ENCODE measurements at places on chromosomes 7 and 10.

- DNase-seq, result no peak
Observed at GRCh38 chr10:70403483-70404035, 386 bp upstream of the EIF4EBP2 start.

DNA sequence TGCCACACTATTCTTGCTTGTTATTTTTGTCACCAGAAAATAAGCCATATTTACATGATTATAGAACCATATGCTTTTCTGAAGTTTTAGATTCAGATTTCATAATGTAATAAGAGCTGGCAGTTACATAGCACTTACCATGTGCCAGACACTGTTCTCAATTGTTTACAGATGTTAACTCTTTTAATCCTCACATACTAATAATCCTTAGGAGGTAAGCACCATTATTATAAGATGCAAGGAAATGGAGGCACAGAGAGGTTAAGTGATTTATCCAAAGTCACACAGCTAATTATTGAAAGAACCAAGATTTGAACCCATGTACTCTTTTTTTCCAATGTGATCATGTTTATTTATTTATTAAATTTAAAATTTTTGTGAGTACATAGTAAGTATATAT lies 57.2 kb downstream of the CREB5 start:
- no peak for DNase-seq

- DNase-seq, result no peak
Observed at GRCh38 chr7:126541406-126541805, 711.3 kb downstream of the GRM8 start.

- DNase-seq, result no peak
Observed at GRCh38 chr10:124010024-124010423, 83.4 kb downstream of the CHST15 start.

GRCh38 chr7:7911369-7912123 lies 57.0 kb upstream of the GLCCI1 start:
- DNase-seq, result no peak

GRCh38 chr7:27329909-27330308 lies 87.3 kb downstream of the EVX1 start:
- DNase-seq, result no peak

DNA sequence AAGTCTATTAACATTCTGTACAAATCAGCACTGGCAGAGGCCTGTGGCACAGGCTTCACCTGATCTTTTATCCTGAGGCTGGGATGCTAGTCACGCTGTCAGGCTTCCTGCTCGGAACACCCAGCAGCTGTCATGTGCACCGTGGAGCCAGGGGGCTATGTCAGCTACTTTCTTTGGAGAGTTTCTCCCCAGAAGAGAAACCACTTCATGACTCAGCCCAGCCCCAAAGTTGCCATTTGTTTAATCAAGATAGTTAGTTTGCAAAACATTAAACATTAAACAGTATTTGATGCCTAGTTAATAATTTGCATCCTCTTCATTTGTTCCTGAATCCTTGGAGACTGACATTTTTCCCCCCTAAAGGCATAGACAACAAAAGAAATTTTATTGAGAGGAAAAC lies at the start of gene HABP2:
Gene HABP2 (plus strand): TSS at position 353 of the 400 bp plus-strand sequence. CDS start 69 bp downstream, outside the sequence.
- no peak for DNase-seq

- no peak for DNase-seq
Observed at GRCh38 chr10:34635111-34635510, 180.0 kb downstream of the PARD3 start.

DNA sequence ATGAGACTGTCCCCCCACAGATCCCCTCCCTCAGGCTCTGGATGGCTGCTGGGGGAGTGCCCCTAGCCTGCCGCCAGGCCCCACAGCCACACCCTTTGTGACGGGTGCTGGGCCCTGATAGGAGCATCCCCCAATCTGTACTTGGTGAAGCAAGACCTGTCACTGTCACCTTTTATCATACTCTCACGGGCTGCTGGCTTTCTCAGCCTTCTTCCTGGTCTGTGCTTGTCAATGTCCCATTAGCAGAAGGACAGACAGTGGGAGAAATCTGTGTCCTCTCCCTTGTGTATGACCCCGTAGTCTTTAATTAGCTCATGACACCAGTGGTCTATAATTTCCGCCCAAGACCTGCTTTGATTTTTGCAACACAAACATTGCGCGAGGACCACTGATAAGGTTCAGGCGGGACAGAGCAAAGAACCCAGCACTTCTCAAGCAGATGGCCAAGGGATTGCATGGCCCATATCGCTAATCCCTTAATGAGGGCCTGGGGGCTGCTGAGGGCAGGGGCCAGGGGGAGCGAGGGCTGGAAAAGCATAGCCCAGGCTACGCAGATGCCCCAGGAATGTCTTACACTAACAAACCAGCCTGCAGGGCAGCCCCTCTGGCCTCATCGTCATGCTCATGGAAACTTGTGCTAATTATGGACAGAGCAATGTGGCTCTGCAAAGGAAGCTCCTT lies 127.8 kb downstream of the PTPN20 start:
- DNase-seq, result no peak

DNA sequence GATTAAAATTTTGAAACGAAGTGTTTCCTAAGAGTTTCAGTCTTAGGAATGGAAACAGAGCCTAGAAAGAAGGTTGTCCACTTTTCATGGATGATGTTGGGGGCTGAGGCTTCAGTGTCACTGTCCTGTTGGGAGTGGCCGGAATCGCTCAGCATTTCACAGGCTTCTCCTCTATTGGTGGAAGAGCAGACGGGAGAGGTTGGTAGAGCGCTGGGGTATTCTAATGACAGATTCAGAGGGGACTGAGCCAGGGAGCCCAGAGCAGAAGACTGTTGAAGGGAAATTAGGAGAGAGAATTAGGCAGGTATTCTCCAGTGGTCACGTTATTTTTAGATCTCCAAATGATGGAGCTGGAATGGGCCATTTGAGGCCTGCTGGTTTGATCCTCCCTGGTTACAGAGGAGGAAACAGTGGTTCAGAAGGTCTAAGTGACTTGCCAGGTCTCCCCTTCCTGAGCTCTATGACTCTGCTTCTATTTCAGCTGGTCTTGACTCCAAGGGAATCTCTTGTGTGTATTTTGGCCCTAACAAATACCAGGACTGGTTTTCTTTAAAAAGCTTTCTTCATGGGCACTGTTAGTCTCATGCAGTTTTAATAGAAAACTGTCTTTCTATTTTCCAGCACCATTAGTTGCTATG lies 35.7 kb upstream of the EEPD1 start:
- DNase-seq, result no peak

- no peak for DNase-seq
Observed at GRCh38 chr10:12941966-12942365, 59.5 kb downstream of the CCDC3 start.

DNA sequence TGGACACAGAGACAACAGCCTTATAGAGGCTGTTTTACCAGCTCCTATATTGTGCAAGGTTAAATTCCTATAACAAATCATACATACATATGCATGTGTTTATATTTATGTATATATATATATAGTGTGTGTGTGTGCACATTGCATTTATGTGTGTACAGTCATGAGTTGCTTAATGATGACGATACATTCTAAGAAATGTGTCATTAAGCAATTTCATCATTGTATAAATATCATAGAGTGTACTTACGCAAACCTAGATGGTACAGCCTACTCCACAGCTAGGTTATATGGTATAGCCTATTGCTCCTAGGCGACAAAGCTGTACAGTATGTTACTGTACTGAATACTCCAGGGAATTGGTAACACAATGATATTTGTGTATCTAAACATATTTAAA lies 30.1 kb upstream of the TNKS2 start:
- no peak for DNase-seq

DNA sequence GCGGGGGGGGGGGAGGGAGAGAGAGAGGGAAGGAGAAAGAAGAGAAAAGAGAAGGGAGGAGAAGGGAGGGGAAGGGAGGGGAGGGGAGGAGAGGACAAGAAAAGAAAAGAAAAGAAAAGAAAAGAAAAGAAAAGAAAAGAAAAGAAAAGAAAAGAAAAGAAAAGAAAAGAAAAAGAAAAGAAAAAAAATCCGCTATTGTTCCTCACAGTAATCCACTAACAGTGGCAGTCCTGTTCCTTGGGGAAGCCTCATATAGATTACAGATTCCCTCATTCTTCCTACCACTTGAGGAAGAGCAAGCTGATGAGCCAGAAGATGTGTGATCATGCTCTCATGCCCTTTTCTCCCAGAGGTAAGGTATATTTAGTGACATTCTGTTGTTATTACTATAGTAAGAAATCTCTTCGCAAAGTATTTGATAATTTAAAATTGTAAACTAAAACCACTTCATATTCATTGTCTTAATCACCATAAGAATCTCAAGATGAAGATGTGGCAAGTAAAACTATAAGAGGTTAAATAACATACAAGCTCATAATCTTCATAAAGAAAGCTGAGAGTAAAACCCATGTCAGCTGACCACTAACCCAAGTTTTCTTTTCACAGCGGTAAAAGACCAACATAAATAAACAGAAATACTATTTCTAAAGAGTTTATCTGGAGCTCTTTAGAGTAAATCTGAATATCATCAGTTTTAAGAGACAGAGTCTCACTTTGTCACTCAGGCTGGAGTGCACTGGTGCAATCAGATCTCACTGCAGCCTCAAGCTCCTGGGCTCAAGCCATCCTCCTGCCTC lies 128.1 kb downstream of the JMJD1C start:
- no peak for DNase-seq

DNA sequence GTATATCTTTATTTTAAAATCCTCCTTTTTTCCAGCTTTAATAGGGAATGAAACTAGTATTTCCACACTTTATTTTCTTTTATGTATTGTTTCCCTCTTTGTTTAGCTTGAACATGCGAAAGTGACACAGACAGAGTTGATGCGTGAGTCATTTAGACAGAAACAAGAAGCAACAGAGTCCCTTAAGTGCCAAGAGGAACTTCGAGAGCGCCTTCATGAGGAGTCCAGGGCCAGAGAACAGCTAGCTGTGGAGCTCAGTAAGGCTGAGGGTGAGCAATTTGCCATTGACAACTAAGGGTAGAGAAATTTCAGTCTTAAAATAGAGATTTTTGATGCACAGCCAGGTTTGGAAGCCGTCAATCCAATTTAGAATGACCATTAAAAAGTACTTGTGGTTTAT lies 73.1 kb downstream of the CYP51A1 start:
- no peak for DNase-seq

DNA sequence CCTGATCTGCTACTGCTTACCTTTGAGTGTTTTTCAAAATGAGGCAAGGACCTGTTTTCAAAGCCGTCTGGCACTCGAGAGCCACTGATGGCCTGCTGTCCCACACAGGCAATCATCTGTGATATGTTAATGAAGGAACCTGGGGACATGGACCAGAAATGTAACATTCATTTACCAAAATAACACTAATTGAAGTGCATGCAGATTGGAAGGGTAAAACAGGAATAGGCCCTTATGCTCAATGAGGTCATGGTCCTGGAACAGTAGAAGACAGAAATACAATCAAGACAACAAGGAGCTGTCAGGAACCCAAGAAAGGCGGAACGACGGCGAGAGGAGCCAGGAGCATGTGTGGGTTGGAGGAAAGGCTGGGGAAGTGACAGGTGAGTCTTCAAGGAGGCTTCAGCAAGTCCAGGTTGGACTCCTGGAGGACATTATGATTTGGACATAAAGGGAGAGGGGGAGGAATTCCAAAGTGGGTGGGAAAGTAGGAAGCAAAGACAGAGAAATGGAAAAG lies 28.3 kb downstream of the POLR3A start:
- DNase-seq, result no peak

GRCh38 chr7:102208826-102209225 lies 77.8 kb upstream of the SH2B2 start:
- DNase-seq, result no peak

DNA sequence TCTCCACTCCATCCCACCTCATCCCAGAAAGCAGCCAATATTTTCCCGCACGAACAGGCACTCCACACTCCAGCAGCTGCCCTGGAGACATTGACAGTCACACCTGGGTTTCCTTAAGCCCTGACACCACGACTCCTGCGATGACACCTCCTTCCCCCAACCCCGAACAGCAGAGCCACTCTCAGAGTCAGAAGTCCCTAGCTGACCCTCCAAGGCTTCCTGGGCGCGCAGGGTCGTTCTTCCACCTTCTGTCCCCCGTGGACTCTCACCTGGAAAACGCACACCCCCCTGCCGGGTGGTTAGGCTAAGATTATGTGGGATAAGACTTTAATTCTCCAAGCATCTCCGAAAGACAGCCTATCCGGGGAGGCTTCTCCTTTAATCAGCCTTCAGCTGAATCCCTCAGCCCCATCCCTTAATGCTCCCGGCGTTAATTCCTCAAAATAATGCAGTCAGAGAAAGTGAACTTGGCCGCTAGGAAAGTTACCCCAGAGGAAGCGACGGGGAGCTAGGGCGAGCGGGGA lies 1.1 kb downstream of the DENND11 start:
- no peak for DNase-seq

- no peak for DNase-seq
Observed at GRCh38 chr7:151133986-151134742, 33.3 kb downstream of the GBX1 start.

DNA sequence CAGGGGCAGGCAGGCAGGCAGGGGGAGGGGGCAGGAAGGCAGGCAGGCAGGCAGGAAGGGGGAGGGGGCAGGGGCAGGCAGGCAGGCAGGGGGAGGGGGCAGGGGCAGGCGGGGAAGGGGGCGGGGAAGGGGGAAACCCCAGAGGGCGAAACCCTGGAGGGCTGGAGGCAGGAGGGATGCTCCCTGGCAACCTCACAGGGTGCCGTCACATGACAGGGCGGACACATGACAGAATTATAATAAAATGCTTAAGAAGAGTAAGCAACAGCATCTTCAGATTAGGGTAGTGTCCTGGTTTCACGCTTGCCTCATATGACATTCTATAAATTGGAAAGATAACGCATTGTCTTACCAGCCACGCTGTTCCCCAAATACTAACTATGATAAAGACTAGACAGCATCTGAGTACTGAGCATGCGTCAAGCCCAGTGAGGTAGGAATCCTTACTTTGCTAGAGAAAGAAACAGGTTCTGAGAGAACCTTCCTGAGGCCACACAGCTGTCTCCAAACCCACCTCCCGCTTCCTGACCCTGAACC lies 131.6 kb downstream of the DIP2C start:
- DNase-seq, result no peak

GRCh38 chr7:74475243-74475986 lies 21.7 kb downstream of the GTF2IRD1 start:
- no peak for DNase-seq

GRCh38 chr10:46528675-46529615 lies 27.5 kb downstream of the GPRIN2 start:
- DNase-seq, result no peak

GRCh38 chr7:14170872-14171271 lies 181.4 kb upstream of the ETV1 start:
- DNase-seq, result no peak

DNA sequence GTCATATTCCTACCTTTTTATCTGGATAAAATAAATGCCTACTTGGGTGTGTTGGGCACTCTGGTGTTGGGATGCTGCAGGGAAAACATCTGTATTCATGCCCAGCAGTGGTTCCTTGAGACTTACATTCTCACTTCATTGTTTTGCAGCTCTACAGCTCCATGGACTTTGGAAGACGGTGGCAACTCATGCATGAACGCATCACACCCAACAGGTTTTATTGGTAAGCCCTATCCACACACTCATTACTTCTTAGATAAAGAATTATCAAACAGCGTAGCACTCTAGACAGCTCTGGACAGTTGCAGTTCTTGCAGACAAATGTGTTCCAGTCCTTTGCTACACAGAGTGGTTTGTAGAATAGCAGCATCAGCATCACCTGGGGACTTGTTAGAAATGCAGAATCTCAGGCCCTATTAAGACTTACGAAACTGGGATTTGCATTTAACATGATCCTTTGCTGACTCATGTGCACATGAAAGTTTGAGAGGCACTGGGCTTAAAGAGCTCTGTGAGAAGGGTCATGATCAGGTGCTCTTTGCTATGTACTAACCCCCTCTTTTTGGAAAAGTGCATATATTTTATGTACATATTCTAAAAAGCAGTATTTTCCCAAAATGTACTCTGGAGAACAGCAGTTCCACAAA lies 401.9 kb downstream of the SORCS3 start:
- no peak for DNase-seq

Data from NCI-H1048 (cell line).